ENCODE measurements at places on chromosomes 12 and 14. TPM values are rescaled to one million over a fixed set of nuclear protein-coding genes. Genes with fewer than 3 reads are reported as not detected.

NRL gene
- total RNA-seq: 2.1 TPM

DNA sequence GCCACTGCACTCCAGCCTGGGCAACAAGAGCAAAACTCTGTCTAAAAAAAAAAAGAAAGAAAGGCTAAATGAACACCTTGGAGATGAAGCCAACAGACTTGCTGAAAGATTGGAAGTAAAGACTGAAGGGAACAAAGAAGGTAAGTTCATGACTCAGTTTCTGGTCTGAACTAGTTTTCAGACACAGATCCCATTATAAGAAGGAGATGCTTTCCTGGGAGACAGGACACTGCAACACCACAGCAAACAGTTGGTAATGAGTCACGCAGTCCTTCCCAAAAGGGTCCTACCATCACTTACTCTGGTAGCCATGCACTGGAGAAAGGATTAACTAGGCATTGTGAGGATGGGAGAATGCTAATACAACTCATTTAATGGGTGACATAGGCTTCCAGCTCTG, 97.2 kb downstream of the SSPN start:
- no peak for DNase-seq
- no peaks in the 10 kb centered on the region for H3K27me3 ChIP-seq
- no peaks in the 10 kb centered on the region for H3K36me3 ChIP-seq
- no peak overlapping the region for H3K4me3 ChIP-seq
- H3K27ac ChIP-seq: no peak overlapping the region

FOXN4 gene
- not detected for total RNA-seq

RAPGEF3 gene
- total RNA-seq: 15.9 TPM

GRCh38 chr12:63079791-63080502, 71.1 kb downstream of the AVPR1A start:
- DNase-seq: no peak
- H3K27ac ChIP-seq: no peak overlapping the region
- H3K4me1 ChIP-seq: no peaks in the 10 kb centered on the region

RD3L gene
- 26.7 TPM for total RNA-seq

RTL1 gene
- total RNA-seq: not detected

COA8 gene
- 66.5 TPM for total RNA-seq

CDK2 gene
- 16.4 TPM for total RNA-seq

GRCh38 chr12:67320614-67321295, 51.6 kb downstream of the CAND1 start:
- peaks cover 34% of the 10 kb centered on the region for H3K36me3 ChIP-seq
- DNase-seq: no peak
- H3K4me1 ChIP-seq: no peaks in the 10 kb centered on the region
- no peak overlapping the region for H3K27ac ChIP-seq
- H3K27me3 ChIP-seq: no peaks in the 10 kb centered on the region

DNA sequence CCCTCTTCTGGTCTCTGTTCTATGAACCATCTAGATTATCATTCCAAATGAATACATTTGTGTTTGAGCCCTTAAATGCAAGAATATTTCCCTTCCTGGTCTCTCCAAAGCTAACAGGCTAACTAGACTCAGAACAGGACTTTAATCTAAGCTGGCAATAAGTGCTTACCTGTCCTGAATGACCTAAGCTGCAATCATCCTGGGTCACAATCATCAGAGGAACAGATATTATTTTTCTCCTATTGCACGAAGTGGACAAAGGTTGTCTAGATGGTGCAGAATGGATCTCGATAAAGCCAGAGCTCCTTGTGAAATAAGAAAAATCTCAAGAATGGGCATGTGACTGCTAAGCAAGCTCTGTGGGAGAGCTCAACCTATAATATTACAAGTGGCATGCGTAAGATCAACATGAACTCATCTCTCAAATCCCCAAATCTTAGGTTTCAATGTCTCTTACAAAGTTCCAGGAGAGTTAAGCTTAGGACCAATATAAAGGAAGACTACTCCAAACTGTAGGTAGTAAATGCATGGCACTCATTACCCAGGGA, 10.6 kb upstream of the NUMB start:
- peaks cover 4% of the 10 kb centered on the region for H3K4me1 ChIP-seq
- no peak for DNase-seq
- no peak overlapping the region for H3K27ac ChIP-seq
- H3K27me3 ChIP-seq: no peaks in the 10 kb centered on the region
- no peak overlapping the region for H3K4me3 ChIP-seq

DNA sequence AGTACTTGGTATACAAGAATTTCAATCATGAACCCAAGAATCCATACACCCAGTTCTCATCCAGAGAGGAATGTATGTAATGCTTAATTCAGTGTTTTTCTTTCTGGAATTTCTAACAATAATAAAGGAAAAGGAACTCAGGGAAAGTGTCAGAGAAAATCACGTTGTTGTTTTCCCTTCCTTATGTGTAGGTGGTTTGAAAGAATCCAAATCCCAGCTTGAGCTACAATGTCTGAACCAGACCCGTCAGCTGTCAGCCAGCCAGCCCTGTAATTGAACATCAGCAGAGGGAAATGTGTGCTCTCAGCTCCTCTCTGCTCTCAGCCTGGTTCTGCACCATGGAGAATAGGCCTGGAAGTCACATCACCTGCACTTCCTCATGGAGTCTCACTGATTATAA, 126.5 kb downstream of the TMEM30B start:
- H3K4me1 ChIP-seq: no peaks in the 10 kb centered on the region
- no peaks in the 10 kb centered on the region for H3K36me3 ChIP-seq
- no peak for DNase-seq
- H3K27me3 ChIP-seq: no peaks in the 10 kb centered on the region
- no peak overlapping the region for H3K4me3 ChIP-seq
- H3K27ac ChIP-seq: no peak overlapping the region

AQP6 gene
- not detected for total RNA-seq

DNA sequence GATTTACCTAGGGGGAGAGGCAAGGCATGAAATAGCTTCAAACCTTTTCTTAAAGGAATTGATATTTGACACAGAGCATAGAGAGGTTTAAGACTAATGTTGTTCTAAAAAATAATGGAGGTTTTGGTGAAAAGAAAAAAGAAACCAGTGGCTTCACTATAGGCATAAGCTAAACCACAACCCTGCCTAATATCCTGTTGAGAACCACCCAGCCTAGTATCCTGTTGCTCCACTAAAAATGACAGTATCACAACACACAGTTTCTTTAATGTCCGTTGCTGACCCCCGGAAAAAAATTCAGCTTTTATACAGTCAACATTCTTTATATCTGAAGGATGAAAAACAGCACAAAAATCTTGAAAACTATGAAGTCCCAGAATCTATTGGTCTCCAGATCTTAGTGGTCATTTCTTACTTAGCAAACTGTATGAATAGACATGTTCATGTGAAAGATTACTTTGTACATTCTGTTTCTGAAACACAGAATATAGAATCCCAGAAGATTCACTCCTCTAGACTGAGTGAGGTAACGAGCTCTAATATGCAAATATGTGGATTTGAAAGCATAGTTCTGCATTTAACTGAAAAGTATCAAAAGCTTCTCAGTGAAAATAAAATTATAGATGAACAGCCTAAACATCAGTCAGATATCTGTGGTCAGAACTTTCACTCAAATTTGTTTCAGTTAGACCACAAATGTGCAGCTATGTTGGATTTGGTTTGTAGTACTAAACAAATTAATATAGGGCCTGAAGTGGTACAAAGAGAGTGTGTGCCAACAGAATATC, 40.5 kb downstream of the GALC start:
- H3K27ac ChIP-seq: peak overlapping the region; percentile 51
- H3K27me3 ChIP-seq: no peaks in the 10 kb centered on the region
- H3K4me3 ChIP-seq: no peak overlapping the region
- H3K4me1 ChIP-seq: no peaks in the 10 kb centered on the region
- DNase-seq: no peak

DNA sequence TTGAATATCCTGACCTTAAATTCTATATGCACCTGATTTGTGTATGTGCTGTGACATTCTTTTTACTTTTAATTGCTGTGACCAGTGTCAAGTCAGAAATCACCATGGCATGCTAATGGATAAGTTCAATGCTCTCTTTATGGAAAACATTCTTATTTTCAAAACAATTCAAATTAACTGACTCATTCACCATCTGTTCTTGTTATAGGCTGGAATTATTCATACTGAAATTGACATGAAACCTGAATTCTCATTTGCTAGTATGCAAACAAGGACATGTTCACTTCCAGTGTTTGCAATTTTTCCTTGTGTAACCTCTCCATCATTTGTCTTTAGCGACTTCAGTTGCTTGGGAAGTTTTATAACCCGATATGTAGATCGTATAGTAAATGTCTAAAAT, at the start of gene TAS2R30:
TSS of gene TAS2R30 (minus strand) at position 340 of the 400 bp plus-strand sequence. CDS start 400 bp downstream, outside the sequence.
- DNase-seq: no peak
- H3K4me3 ChIP-seq: no peak within 1 kb of the TSS
- H3K27me3 ChIP-seq: no peaks in the 10 kb centered on the region
- H3K36me3 ChIP-seq: no peaks in the 10 kb centered on the region
- H3K27ac ChIP-seq: no peak within 1 kb of the TSS

DNA sequence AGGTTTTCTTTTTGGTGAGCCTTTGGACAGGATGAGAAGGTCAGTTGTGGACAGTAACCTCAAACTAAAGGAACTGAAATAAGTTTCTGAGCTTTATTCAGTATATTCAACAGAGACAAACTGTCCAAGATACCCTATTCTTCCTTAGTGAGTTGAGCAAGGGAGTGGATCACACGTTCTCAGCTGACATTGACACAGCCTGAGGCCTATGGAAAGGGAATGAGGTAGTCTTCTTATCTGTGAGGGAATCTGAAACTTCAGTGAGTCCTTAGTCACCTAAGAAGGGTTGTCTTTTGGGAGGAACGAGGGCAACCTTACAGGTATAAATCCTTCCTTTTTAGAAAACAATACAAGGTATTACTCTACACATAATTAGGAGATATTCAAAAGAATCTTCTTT, 5.0 kb upstream of the NUBPL start:
- no peaks in the 10 kb centered on the region for H3K27me3 ChIP-seq
- H3K27ac ChIP-seq: no peak overlapping the region
- no peaks in the 10 kb centered on the region for H3K36me3 ChIP-seq
- no peak for DNase-seq
- no peak overlapping the region for H3K4me3 ChIP-seq

DNA sequence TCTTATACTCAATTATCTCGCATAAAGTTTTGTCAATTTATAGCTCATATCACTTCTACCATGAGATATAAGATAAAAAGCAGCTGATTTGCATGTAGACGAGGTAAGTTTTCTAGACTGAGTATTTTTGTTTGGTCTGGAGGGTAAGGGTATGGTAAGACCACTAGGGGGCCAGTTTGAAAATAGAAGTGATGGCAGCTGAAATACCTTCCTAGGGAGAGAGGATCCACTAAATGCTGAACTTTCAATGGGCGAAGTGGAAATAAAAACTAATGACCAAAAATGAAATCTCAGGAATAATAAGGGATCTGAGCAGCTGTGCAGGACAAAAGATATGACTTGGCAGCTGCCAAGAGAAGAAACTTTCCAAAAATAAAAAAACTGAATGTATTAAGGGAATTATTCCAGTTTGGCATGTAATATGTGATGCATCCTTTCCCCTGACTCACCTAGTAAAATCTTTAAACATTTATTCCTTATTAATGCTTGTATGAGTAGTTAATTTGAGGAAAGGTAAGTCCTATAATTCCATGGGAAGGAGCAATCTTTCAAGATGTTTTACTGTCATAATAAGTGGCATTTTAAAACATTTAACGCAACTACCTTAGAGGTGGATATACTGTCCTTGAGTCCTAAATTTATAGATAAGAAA, 754.5 kb downstream of the C12orf50 start:
- no peaks in the 10 kb centered on the region for H3K36me3 ChIP-seq
- no peaks in the 10 kb centered on the region for H3K4me1 ChIP-seq
- DNase-seq: no peak
- H3K27me3 ChIP-seq: no peaks in the 10 kb centered on the region
